Caki2 (cell line): ENCODE measurements at places on chromosomes 4 and X.

- DNase-seq = no peak
Observed at GRCh38 chrX:125769628-125770027, 396.5 kb downstream of the DCAF12L2 start.

DNA sequence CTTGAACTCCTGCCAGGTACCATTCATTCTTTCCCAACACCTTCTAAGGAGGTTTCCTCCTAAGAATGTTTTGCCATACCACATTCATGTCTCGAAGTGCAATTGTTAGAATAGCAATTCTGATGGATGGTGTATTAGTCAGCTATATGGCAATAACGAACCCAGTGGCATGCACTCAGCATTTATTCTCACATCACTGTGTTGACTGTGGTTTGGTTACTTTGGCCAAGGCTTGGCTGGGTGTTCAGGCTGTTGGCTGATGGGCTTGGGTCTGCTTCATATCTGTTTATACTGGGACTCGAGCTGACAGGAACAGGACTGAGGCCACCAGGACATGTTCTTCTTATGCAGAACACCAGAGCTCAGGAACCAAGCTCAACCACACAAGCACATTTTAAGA is 31.7 kb downstream of the PSAPL1 start:
- no peak for DNase-seq

GRCh38 chrX:13747836-13748235 is 13.3 kb downstream of the OFD1 start:
- peak; percentile 25 for DNase-seq

- DNase-seq = no peak
Observed at GRCh38 chrX:153327561-153327960, 6.0 kb upstream of the PNMA6F start.

DNA sequence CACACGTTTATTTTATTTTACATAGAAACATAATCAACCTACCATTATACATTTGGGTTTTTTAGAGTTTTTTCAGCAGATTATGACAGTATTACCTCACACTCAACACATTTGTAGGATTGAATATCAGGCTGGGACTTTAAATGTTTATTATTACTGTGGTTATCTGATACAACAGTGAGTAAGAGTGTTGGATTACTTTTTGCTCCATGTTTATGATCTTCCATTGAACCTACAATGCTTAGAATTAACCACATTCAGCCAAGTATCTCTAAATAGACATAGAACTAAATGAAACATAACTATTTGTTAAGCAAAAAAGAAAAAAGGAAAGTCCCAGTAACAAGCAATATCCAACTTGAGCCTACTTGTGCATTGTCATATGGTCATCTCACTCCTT is 607.4 kb upstream of the PITX2 start:
- no peak for DNase-seq

DNA sequence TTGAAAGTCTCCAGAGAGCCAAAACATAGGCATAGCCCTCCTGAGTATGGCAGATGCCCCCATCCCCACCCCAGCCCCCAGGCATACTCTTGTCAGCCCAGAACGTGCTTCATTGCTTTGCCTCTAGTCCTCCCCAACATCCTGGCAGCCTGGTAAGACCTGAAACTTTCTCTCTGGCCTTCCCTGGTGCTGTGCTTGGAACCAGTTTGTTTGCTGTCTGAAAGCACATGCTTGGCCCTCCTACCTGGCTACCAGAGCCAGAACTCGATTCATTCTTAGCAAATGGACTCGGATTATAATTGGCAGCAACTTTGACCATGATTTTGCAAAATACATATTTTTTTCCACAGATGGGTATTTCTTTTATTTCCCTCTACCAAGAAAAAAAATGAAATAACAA is 248.1 kb downstream of the USP46 start:
- no peak for DNase-seq

- DNase-seq = no peak
Observed at GRCh38 chr4:182828360-182829025, 88.7 kb downstream of the DCTD start.

GRCh38 chr4:189858435-189858834 is 82.2 kb upstream of the FRG1 start:
- no peak for DNase-seq

DNA sequence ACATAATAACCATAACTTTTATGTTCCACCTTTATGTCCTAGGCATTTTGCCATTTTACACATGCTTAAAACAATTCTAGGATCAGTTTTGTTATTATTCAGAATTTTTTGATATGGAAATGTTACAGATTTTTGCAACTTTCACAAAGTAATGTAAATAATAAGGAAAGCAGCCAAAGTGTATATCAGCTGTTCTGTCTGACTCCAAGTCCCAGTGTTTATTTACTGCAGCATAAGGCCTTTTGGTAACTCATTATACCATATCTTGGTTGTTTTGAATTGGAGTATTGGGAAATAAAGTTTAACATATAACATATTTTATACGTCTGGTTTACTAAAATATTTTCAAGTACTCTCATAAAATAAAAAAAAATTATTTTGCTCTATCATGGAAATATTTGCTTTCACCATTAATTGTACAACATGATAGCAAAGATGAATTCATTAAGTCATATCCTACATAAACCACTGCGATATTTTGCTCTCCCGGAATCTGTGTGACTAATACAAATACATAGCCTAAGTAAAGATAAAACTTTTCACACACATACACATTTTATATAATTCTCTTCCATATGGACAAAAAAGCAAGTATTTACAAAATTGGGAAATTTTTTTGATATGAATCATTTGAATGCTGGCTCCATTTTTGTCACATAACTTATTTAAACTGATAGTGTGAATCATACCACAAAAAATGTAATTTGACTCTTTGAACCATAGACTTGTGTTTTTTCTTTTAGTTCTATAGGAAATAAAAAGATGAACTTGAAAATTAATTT is 399.0 kb downstream of the PABPC4L start:
- no peak for DNase-seq

GRCh38 chr4:13642170-13642950 is 14.8 kb upstream of the BOD1L1 start:
- no peak for DNase-seq

GRCh38 chrX:13699183-13699826 is 10.4 kb downstream of the RAB9A start:
- DNase-seq = no peak

GRCh38 chr4:126123611-126124325 is 809.0 kb downstream of the FAT4 start:
- DNase-seq = no peak

GRCh38 chrX:123713841-123714240 is 19.0 kb downstream of the THOC2 start:
- DNase-seq = no peak

GRCh38 chr4:189786447-189786846 is 154.2 kb upstream of the FRG1 start:
- no peak for DNase-seq

DNA sequence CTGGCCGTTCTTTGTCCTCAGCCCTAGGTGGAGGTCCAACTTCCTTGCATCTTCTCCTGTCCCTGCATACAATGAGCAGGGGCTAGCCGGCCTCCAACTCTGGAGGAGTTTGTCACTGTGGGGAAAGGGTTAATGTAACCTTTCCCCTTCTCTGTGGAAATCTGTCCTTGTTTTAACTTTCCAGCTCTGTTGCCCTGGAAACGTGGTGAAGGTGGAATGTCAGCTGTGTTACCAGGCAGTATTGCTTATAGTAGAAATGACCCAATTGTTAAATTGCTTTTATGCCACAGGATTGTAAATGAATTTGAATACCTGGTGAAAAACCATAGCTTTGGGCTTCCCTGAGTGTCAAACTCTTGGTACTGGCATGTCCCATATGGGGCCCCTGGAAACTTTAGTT is 131.6 kb upstream of the SCML1 start:
- no peak for DNase-seq

- DNase-seq = no peak
Observed at GRCh38 chrX:23327104-23327503, 7.5 kb upstream of the PTCHD1 start.

DNA sequence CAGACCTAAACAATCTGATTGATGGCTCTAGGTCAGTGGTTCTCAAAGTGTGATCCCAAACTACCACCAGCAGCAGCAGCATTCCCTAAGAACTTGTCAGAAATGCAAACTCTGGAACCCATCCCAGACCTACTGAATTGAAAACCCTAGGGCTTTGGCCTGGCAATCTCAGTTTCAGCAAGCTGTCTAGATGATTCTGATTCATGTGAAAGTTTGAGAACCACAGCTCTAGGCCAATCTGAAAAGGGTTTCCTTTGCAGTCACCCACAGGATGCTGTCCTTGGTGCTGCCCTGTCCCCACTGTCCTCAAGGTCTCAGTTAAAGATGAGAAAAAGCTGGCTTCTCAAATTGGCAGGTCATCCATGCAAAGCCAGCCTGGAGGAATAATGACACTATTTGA is 34.8 kb downstream of the SMPX start:
- DNase-seq = no peak

DNA sequence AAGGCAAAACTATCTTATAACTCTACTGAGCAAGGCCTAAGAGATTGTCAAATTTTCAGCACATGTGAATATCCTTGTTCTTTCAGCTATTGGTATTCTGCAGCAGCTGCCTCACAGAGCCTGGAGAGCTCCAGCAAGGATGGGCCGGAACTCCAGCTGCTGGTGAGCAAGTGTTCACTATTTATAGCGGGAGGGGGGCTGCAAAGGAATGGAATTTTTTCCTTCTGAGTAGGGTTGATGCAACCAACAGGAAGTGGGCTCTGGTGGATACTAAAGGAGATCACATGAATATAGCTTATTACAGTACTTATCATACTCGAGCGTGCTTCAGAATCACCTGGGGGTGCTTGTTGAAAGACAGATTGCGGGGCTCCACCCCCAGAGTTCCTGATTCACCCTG is 20.2 kb upstream of the SETD7 start:
- DNase-seq = no peak

DNA sequence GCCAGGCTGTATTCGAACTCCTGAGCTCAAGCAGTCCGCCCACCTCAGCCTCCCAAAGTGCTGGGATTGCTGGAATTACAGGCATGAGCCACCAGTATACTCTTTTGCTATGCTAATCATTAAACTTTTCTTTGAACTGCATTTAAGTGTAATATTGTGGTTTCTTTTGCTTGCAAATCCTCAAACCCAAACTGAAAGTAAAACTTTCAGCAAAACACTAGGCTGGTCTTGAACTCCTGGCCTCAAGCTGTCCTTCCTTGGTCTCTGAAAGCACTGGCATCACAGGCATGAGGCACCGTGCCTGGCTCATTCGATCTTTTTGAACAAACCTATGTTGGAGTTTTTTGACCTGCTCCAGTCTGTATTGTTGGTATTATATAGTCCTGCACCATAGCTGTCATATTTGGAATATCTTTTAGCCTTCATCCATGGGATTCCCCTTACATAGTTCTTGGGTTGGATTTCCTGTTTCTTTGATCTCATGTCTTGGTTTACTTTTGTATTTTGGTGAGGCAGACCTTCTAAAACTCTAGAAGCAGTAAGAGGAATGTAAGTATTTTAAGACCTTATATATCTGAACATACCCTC is 34.1 kb downstream of the MOB1B start:
- no peak for DNase-seq

GRCh38 chr4:181911420-181911819 is 331.8 kb upstream of the TENM3 start:
- no peak for DNase-seq

DNA sequence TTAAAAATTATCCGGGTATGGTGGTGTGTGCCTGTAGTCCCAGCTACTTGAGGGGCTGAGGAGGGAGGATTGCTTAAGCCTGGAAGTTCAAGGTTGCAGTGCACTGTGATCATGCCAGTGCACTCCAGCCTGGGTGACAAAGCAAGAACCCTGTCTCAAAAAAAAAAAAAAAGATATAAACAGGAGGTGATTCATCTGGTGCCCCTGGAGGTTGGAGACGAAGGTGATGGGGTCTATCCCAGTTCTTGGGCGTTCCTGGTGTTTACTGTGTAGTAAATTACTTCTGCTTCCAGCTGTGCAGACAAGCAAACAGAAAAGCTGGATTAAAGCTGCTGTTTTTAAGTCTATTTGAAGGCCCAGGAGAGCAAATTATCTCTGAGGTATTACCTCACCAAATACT is 19.9 kb downstream of the GPKOW start:
- DNase-seq = peak; percentile 46

GRCh38 chr4:169765835-169766234 is 8.1 kb upstream of the HPF1 start:
- DNase-seq = no peak

GRCh38 chrX:154774622-154775021 is 12.0 kb downstream of the DKC1 start:
- no peak for DNase-seq

DNA sequence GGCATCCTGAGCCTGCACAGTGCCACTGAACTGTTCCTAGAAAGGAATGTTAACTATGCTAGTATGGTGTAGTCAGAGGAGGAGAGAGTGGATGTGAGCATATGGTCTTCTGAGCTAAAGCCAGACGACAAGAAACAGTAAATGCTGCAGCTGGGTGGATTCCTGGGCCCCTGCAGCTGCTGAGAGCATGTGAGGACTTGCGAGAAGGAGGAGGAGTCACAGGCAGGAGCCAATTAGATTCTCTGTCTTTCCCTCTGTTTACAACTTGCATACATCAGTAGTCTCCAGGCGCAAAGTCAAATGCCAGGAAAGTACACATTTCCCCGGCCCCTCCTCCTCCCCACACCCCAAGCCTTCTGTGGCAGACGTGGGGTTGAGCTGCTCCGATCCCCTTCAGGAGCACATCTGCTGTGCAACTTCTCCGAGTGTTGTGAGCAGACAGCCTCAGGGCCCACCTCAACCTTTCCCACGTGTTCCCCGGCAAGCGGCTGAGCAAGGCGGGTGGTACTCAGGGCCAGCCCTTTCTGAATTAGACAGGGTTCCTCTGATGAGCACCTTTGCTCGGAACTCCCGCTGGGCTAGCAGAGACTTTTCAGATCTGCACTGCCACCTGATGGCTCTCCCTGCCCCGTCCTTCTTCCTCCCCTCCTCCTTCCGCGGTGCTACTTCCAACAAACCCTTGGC is 108.7 kb upstream of the ATP6AP2 start:
- peak; percentile 71 for DNase-seq

- DNase-seq = no peak
Observed at GRCh38 chrX:64642482-64642881, 247.2 kb upstream of the MTMR8 start.
